ENCODE measurements at places on chromosomes 1 and 21. TPM values are rescaled to one million over a fixed set of nuclear protein-coding genes. Genes with fewer than 3 reads are reported as not detected.

The SRP9 gene
- total RNA-seq: 156 TPM

The SPTA1 gene
- not detected for total RNA-seq

The ST6GALNAC5 gene
- 12.4 TPM for total RNA-seq

The SH2D1B gene
- total RNA-seq: not detected

The DMRTA2 gene
- total RNA-seq: 0.11 TPM

The LCK gene
- total RNA-seq: 0.47 TPM

The TAS1R3 gene
- 0.23 TPM for total RNA-seq

The TAL1 gene
- total RNA-seq: 4.7 TPM

The PROX1 gene
- 22.2 TPM for total RNA-seq

The C4BPA gene
- 0.40 TPM for total RNA-seq

The FGR gene
- 1.1 TPM for total RNA-seq

The PDE4B gene
- 5.2 TPM for total RNA-seq

The LCE1C gene
- total RNA-seq: not detected

The PRAMEF33 gene
- total RNA-seq: not detected

The PM20D1 gene
- not detected for total RNA-seq

The PPIE gene
- 46.9 TPM for total RNA-seq

The KIRREL1 gene
- total RNA-seq: 71.2 TPM

The TIAM1 gene
- total RNA-seq: 7.1 TPM

The GJA8 gene
- total RNA-seq: not detected

The TSTD1 gene
- 50.3 TPM for total RNA-seq

The FMN2 gene
- total RNA-seq: 1.7 TPM

The ZYG11B gene
- 37.1 TPM for total RNA-seq

The DIO1 gene
- not detected for total RNA-seq

The LCE3D gene
- total RNA-seq: not detected

Data from ovary (tissue), 10 donors.